Activated T-helper 17 cell treated with anti-CD3 and anti-CD28 coated beads, Interleukin-2, amount 50 U/mL, for 72 hours (primary cell): ENCODE measurements at places on chromosomes 2 and 18. TPM values are rescaled to one million over a fixed set of nuclear protein-coding genes. Genes with fewer than 3 reads are reported as not detected.

- H3K4me1 ChIP-seq = peaks cover 6% of the 10 kb centered on the region
- H3K27me3 ChIP-seq = peaks cover 62% of the 10 kb centered on the region
- H3K27ac ChIP-seq = no peak overlapping the region
- H3K4me3 ChIP-seq = no peak overlapping the region
Measured at GRCh38 chr2:173401716-173402326, 47.1 kb downstream of the CDCA7 start.

DNA sequence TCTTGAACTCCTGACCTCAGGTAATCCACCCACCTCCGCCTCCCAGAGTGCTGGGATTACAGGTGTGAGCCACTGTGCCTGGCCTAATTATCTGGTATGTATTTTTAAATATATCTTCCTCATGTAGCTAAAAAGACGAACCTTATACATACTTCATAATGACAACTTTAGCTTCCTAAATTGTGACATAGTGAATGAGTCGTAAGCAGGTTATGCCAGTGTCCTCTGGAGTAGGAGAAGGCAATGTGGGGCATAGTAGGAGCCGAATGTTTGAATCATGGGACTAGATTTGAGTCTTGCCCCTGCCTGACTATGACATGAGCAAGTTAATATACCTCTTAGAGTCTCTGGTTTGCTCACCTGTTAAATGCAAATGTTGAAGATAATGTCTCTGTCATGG is 95.8 kb upstream of the FOSL2 start:
- peaks cover 40% of the 10 kb centered on the region for H3K36me3 ChIP-seq
- H3K4me3 ChIP-seq = no peak overlapping the region
- H3K4me1 ChIP-seq = peaks cover 3% of the 10 kb centered on the region
- no peak overlapping the region for H3K27ac ChIP-seq
- ATAC-seq = no peak

- no peaks in the 10 kb centered on the region for H3K36me3 ChIP-seq
- H3K27ac ChIP-seq = no peak overlapping the region
- ATAC-seq = no peak
- H3K4me1 ChIP-seq = no peaks in the 10 kb centered on the region
- no peak overlapping the region for H3K4me3 ChIP-seq
Measured at GRCh38 chr2:76385943-76386342, 675.2 kb upstream of the GCFC2 start.

Gene FLACC1
- total RNA-seq = 2.1 TPM

DNA sequence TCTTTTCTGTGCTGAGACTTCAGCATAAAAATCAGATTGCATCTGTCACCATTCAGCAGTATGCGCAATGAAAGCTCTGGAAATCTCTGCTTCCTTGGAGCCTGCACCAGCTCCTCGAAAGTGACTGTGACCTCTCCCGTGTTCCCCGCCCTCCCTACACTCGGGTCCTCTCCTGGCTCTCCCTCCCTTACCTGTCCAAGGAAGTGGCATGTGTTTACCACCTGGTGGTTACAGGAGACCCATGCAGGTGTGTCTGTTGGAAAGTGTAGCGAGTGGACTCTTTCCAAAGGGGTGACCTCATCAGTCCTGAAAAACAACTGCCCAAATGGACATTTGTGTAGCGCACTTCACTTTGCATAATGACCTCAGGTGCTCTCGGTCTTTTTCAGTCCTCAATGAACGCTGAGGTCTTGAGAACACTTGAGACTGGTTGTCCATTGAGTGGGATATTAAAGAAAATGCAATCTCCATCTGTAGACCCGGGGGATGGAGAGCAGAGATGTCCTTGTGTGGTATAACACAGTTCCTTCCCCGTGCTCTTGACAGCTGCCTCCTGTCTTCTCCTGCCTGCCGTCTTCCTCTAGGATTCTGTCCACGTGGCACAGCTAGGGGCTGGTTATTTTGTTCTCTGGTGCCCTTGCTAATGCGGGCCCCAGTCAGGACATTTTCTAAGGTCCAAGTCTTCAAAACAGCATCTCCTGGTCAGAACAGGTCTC is 133.2 kb downstream of the ACKR3 start:
- ATAC-seq = no peak
- no peak overlapping the region for H3K4me3 ChIP-seq
- H3K36me3 ChIP-seq = no peaks in the 10 kb centered on the region
- peaks cover 3% of the 10 kb centered on the region for H3K27me3 ChIP-seq
- H3K4me1 ChIP-seq = no peaks in the 10 kb centered on the region

Gene LIPG
- not detected for total RNA-seq

DNA sequence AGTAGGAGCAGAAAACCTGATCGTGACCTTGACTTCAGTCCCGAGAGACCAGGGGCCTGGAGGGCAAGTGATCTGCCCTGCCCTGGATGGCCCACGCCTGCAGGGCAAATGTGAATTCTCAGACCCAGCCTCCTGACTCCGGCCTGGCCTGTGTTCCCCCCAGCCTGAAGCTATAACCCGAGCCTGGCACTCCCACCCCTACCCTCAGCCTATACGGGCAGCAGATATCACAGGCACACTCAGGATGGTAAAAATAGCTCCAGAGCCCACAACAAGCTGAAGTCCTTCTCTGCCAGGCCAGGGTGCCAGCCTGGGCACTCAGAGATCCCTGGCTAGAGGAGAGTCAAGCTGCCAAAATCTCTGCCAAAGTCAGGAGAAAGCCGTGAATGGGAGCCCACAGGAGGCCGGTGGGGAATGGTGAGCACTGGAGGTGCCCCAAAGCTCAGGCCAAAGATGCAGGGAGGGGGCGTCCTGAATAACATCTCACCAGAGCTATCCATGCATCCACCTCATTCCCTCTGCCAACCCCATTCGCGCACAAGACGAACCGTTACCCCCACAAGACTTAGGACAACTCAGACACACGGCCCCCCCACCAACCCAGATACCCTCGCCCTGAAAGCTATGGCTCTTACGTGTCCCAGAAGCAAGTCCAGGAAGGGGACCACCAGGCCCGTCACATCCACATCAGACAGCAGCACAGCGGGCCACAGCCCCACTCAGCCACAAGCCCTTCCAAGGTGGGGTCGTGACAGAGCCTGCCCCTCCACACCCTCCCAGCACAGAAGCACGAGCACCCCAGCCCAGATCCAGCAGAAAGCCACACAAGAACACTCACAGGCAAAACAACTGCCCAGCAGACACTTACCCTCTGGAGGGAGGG is 144.9 kb downstream of the TNS1 start:
- H3K4me1 ChIP-seq = no peaks in the 10 kb centered on the region
- no peak for ATAC-seq
- H3K4me3 ChIP-seq = no peak overlapping the region

Gene TCF23
- not detected for total RNA-seq

Gene NETO1
- total RNA-seq = not detected

DNA sequence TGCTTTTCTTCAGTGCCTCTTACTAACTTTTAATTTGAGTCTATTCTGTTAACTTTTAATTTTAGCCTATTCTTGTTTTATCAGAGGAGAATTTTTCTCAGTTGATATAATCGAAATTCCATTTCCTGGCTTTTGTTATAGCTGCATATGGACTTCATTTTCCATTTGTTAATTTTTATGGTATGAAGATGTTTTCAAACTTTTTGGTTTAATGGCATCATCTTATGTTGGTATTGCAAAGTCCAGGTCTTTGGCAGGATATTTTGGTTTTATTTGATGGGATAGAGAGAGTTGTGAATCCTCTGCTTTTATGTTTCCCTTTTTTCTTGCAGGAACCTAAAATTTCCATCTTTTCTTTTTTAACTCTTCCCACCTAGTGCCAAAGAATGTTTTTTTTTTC is 70.9 kb upstream of the RAPGEF4 start:
- peaks cover 11% of the 10 kb centered on the region for H3K27me3 ChIP-seq
- ATAC-seq = no peak
- H3K4me1 ChIP-seq = no peaks in the 10 kb centered on the region
- no peaks in the 10 kb centered on the region for H3K36me3 ChIP-seq

DNA sequence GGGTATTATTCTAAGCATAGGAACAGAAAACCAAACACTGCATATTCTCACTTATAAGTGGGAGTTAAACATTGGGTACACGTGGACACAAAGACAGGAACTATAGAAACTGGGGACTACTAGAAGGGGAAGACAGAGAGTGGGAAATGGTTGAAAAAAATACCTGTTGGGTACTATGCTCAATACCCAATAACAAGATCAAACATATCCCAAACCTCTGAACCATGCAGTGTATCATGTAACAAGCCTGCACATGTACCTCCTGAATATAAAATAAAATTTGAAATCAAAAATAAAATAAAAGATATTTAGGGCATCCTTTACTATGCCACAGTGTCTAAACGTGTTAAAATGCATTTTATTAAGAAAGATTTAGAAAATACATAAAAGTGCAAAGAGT is 221.0 kb upstream of the TFPI start:
- no peak overlapping the region for H3K27ac ChIP-seq
- no peaks in the 10 kb centered on the region for H3K36me3 ChIP-seq
- no peak overlapping the region for H3K4me3 ChIP-seq
- no peak for ATAC-seq
- no peaks in the 10 kb centered on the region for H3K4me1 ChIP-seq

- no peaks in the 10 kb centered on the region for H3K27me3 ChIP-seq
- no peak overlapping the region for H3K4me3 ChIP-seq
- no peak overlapping the region for H3K27ac ChIP-seq
- no peaks in the 10 kb centered on the region for H3K4me1 ChIP-seq
Measured at GRCh38 chr2:170084820-170085491, 93.0 kb upstream of the MYO3B start.

GRCh38 chr2:189362283-189362682 is 79.0 kb upstream of the WDR75 start:
- no peak overlapping the region for H3K4me3 ChIP-seq
- no peaks in the 10 kb centered on the region for H3K27me3 ChIP-seq
- no peak overlapping the region for H3K27ac ChIP-seq
- no peaks in the 10 kb centered on the region for H3K4me1 ChIP-seq
- H3K36me3 ChIP-seq = no peaks in the 10 kb centered on the region
- no peak for ATAC-seq
